ENCODE measurements at places on chromosomes 2 and 18.

DNA sequence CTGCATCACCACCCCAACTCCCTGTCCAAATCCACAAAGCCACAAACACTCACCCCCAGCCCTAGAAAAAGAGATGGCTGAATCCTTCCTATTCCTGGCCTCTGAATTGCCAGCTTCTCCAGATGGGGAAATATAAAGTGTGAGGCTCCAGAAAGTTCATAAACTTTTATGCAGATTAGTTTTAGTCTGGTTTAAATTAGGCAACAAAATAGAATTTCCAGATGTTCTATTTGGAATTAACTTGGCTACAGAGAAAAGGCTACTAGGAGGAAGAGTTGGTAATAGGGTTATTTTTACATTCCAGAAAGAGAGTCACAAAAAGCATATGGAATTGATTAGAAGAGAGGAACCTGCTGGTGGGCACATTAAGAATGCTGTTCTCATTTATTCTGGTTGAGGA, 56.0 kb downstream of the EN1 start:
- no peak for DNase-seq

DNA sequence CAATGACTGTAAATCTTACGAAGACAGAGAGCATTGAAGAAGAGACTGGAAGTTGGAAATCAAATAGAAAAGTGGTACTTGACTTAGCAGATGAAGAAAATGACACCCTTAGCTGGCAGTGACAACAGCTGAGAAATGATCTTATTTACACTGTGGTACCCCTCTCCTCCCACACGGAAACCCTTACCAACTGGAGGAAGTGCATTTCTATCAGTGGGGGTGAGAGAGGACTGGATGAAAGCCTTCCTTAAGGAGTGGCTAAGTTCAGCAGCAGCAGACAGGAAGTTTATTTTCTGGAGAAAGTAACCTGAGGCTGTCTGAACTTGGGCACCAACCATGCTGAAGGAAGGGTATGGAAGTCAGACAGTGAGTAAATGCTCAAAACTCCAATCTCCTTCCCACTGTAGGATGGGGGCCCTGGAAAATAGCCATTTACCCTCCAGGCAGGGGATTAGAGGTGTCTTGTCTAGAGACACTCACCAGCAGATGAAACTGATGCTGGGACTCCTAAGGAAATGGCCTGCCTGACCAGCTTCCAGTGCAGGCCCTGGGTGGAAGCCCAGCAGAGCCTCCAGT, 160.2 kb upstream of the NCK2 start:
- DNase-seq = no peak

DNA sequence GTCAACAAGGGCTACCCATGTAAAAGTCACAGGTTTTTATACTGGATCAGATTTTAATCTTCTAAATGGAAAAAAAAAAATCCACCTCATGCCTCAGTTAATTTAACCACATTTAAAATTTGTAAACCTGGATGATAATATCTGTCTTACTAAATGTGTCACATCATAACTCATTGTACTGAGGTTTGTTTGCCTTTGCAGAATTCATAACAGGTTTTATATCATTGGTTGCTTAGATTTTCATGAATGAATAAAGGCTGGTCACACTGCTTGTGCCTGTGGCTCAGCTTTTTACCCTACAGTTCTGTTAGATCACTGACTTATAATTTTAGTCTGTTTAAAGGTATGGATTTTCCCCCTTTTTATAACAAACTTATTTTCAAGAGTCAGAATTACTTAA, 48.9 kb downstream of the PSMD14 start:
- DNase-seq = no peak

- no peak for DNase-seq
Measured at GRCh38 chr18:49227001-49227380, 233.5 kb downstream of the DYM start.

GRCh38 chr18:76459687-76460350, 35.2 kb downstream of the ZNF516 start:
- no peak for DNase-seq

DNA sequence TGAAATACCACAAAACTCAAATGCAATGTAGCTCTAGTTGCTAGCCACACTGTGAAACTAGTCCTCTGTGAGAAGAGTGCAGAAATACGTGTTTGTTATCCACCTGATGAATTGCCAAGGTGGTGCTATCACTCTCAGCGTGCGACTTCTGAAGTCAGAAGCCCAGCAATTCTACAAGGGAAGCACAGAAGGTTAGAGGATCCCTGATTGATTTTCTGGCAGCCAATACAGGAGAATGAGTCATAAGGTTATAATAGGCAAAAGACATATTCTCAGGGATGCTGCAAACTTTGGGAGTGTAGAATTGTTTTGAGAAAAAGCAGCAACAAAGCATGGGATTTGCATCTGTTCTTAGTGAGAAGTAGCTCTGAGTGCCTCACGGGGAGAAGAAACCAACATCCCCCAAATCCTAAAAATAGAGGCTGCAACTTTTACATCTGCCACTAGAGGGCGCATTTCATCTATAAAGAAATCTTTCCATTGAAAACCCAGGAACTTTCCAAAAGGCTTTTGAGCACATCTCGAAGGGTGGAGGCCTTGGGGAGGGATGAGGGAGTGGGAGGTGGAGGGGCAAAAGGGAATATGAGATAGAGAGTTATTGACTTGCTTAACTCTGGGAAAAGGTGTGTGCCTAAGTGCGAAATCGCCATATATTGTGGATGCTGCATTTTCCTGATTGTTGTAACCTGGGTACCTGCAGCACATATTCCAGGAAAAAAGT, 78.0 kb downstream of the TMEM182 start:
- no peak for DNase-seq

DNA sequence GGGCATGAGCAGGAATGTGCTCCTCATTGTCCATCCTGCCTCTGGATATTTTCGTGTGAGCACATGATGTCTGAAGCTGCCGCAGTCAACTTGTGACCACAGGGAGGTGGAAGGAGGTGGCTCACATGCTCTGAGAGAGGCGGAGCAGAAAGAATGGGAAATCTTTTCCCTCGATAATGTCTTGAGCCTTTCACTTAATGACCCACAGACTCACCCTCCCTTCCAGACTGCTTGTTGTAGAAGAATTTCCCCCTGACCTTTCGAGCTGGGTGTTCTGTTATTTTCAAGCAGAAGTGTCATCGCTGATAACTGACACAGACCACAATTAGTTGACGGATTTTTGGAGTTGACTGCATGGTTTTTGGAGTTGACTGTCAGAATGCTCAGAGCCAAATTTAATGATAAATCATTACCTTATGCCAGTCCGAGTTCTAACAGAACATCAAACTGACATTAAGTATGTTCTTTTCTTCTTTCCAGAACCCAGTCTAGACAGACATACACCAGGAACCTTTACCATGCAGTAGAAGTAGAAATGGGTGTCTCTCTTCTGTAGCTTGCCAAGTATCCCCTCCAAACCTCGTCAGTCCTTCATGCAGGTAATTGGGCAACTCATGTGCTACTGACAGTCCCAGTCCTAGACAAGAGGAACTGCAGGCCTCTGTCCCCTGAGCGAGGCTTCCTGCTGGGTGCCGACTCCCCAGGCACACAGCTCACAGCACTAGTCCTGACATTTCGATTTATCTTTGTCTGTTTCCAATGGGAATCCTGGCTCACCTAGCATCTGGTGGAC, 29.4 kb upstream of the RTTN start:
- no peak for DNase-seq

DNA sequence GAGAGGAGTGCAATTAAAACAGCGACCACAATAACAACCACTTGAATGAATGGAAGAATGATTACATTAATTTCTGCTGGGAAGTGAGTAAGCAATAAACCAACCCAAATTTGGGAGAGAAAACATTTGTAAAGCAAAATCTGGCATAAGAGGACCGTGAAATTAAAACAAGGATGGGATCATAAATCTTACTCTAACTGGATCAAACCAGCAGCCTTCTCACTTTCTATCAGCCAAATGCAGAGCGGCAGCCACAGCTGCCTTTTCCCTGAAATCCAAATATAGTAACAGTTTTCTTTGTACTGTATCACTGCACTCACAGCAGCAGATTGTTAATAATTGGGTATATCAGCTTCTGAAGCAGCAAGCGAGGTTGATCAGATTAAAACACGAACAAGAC, 245.2 kb upstream of the REG3G start:
- DNase-seq = no peak

DNA sequence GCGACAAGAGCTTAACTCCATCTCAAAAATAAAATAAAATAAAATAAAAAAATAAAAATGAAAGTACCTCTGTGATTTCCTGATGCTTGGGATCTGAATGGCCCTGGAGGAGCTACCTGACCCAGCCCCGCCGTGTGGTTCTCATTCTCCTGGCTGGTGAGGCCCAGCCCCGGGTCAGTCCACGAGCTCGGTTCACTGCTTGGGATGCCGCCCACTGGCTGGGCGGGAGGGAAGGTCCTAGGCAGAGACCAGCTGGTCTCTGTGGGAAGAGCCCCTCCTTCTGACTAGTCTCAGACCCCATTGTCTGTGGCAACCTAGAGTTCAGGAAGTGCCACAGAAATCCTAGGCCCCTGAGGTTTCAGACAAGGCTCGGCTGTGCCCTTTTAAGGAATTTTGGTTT, 55.1 kb upstream of the DLGAP1 start:
- no peak for DNase-seq

GRCh38 chr2:111897630-111897923, 830 bp upstream of the MERTK start:
- DNase-seq = no peak

GRCh38 chr18:7579176-7579917, 12.2 kb downstream of the PTPRM start:
- no peak for DNase-seq

- DNase-seq = no peak
Measured at GRCh38 chr2:181954538-181954883, 31.1 kb upstream of the PPP1R1C start.

- DNase-seq = no peak
Measured at GRCh38 chr2:79846878-79847277, 334.0 kb downstream of the CTNNA2 start.

GRCh38 chr2:173815772-173816171, 149.4 kb downstream of the SP3 start:
- no peak for DNase-seq

GRCh38 chr2:121547646-121548045, 17.0 kb downstream of the RNU4ATAC start:
- no peak for DNase-seq

DNA sequence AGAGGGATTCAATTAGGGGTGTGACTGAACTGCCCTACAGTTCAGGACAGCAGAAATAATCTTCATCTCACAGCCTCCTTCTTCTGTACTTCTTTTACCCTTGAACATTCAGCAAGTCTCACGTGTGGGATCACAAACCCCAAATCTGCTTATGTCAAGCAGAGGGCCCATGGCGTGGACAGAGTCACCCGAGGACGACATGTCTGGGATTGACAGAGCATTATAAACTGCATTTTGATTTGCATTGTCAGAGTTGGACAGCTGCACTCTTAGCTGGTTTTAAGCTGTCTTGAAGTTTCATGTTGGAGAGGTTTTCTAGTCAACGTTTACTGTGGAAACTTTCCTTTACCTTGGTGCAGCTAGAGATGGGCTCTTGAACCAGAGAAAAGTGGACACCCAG, 26.4 kb downstream of the MGAT5 start:
- no peak for DNase-seq

GRCh38 chr2:119838179-119838578, 78.5 kb downstream of the PTPN4 start:
- no peak for DNase-seq

- DNase-seq = no peak
Measured at GRCh38 chr2:238060096-238060541, 682 bp upstream of the SCLY start.

DNA sequence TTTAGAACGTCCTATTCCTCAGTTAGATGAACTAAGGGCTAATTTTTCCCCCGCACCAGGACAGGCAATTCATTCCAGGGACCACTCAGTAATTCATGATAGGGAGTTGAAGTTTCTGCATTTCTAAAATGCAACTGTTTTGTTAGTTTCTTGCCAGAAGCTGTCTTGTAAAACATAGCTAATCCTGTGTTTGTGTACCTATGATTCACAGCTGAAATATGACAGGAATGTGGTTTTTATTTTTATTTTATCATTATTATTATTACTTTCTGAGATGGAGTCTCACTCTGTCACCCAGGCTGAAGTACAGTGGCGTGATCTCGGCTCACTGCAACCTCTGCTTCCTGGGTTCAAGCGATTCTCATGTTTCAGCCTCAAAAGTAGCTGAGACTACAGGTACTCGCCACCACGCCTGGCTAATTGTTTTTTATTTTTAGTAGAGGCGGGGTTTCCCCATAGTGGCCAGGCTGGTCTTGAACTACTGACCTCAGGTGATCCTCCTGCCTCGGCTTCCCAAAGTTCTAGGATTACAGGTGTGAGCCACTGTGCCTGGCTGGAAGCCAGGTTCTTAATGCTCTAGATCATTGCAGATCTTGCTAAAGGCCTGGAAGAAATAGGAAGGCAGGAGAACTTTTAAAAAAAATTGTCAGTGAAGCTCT, 154.8 kb upstream of the FHL2 start:
- no peak for DNase-seq

- no peak for DNase-seq
Measured at GRCh38 chr18:58579561-58580047, 49.3 kb downstream of the ALPK2 start.

- DNase-seq = no peak
Measured at GRCh38 chr2:5690718-5691220, 1.4 kb upstream of the SOX11 start.

GRCh38 chr2:73999881-74000597, 15.3 kb downstream of the TET3 start:
- DNase-seq = no peak

- DNase-seq = no peak
Measured at GRCh38 chr2:110113961-110114591, 1.5 kb downstream of the MALL start.

DNA sequence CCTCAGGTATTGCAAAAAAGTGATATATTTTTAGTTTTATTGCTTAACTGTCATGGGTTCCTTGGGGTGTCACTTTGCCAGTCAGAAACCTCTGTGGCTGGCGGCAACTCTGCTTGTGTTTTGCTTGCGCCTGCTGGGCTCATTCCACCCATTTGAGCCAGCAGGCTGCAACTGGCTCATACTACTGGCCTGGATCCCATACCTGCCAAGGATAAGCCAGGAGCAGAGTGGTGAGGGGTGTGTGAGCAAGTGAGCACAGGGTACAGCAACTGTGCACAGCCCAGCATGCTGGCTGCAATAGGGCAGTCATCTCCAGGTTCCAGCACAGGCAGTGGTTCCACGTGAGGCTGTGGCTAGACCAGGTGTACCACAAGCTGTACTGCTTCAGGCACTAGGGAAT, 687.5 kb downstream of the NYAP2 start:
- no peak for DNase-seq

All from activated effector memory CD4-positive, alpha-beta T cell treated with Interleukin-2 at 50 U/mL for 16 hours (primary cell).